Hematopoietic multipotent progenitor cell treated with erythropoietin and hydrocortisone succinate and interleukin-3 and kit ligand, for 6 days (in vitro differentiated cells): ENCODE measurements at places on chromosomes 3 and 15.

DNA sequence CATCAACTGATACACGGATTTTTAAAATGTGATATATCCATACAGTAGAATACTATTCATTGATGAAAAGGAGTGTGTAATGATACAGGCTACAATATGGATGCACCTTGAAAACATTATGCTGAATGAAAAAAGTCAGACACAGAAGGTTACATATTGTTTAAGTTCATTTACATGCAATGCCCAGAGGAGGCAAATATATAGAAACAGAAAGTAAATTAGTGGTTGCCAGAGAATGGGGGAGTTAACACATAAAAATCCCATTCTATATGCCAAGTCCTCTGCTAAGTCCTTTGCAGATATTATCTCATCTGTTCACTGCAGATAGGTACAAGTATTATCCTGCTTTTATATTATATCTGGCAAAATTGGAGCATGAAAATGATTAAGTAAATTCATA is 22.1 kb upstream of the CDIN1 start:
- no peak for DNase-seq

DNA sequence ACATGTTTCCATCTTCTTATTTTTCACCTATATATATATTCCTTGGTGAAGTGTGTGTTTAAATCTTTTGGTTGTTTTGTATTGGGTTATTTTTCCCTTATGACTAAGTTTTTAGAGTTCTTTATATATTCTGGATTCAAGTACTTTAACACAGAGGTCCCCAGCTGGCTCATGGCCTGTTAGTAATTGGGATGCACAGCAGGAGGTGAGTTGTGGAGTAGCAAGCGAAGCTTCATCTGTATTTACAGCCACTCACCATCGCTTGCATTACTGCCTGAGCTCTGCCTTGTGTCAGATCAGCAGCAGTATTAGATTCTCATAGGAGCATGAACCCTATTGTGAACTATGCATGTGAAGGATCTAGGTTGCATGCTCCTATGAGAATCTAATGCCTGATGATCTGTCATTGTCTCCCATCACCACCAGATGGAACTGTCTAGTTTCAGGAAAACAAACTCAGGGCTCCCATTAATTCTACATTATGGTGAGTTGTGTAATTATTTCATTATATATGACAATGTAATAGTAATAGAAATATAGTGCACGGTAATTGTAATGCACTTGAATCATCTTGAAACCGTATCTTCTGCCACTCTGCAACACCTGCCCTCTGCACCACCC is 151.6 kb downstream of the RSRC1 start:
- DNase-seq = peak; percentile 12

DNA sequence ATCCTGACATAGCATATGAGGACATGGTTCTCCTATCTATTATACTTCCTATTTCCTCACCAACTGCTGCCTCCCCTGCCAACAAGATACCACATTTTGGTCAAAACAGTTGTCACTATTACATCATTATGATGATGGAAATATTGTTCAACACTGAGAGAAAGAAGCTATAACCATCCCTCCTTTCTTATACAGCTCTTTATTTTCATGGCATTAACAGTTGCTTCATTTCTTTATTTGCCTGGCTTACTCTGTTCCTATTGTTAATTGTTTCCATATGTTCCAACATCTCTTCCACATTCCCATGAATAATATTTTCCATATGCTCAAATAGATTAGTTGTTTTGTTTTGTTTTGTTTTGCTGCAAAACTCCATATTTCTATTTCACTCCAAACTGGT is 40.8 kb upstream of the FILIP1L start:
- DNase-seq = peak; percentile 9

- no peak for DNase-seq
Measured at GRCh38 chr3:111610612-111611054, 15.5 kb upstream of the ZBED2 start.

- no peak for DNase-seq
Measured at GRCh38 chr15:71043373-71043772, 71.9 kb upstream of the THSD4 start.

GRCh38 chr3:122000936-122001605 is 21.0 kb downstream of the ILDR1 start:
- DNase-seq = no peak

DNA sequence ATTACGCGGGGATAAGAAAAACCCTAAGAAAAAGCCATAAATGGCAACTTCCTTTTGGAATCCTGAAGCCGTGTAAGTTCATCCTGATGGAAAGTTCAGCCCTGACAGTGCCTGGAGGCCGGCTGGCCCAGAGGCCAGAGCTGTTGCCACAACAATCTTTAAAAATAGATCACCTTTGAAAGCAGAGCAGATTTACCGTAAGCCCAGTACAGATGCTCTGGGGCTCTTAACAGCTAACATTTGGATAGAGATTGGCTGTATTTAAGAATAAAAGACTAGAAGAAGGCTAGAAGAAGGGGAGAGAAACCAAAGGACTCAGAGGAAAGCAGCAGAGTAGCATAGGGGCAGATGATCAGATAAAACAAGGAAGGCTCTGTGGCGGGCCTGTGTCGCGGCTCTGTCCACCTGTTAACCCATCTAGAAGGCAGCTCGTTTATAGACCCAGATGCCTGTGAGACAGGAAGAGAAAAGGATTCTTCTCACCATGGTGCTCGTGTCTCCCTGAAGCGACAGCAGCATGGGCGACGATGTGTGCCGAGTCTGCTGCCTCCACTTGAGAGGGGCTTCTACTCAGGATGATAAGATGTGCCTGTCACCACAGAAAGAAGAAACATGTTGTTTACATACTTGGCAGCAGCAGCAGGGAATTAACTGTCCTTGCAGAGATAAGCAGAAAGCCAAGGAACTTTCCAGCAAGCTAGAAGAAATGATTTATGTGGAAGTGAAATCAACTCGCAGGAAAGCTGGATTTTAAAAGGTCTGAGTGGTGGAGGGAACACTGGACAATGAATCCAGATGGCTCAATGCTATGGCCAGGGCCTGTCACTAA is 69.9 kb downstream of the SYNM start:
- no peak for DNase-seq

GRCh38 chr3:42336103-42336502 is 70.1 kb upstream of the CCK start:
- peak; percentile 5 for DNase-seq

DNA sequence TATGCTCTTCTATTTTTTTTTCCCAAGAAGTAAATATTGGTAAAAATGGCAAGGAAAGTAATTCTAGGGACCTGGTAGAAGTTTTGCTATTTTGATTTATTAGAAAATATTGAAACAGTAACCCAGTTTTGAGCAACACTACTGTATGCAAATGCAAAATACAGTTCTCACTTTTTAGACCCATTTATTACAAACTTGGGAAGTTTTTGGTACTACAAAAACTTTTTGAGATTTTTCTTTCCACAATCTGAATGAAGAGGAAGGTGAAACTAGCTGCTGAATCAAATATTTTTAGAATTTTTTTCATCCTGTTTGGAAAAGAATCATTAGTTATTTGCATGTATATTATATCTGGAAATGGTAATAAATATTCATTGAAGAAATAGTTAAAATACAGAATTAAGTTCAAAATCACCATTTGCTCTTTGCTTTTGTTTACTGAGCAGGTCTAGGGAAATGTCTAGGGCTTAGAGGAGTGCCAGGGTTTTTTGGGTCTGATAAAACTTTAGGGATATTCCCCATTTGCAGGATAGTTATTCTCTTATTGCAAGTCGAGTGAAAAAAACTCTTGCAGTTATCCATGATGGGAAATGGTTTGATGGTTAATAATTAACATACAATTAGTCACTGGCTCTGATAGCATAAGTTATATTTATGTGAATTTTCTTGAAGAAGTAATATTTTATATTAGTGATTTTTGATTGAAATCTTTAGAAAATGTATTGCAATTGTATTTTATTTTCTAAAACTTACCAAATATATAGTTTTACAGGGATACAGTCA is 47.0 kb downstream of the TCF12 start:
- no peak for DNase-seq

- no peak for DNase-seq
Measured at GRCh38 chr3:55906896-55907295, 419.8 kb upstream of the WNT5A start.

DNA sequence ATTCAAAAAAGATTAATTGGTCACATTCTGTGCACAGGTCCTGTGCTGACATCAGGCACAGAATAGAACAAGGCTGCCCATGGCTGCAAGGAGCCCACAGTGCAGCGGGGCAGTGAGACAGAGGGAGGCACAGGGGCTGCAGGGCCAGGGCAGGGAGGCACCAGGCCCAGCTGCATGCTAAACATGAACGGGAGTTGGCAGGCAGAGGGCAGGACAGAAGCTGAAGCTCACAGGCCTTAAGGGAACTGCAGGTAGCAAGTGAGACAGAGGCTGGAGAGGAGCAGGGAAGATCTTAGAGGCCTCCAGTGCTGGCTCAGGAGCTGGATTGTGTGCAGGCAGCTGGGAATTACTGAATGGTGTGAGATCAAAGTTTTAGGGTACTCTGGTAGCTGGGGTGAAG is 26.2 kb downstream of the IDH3A start:
- DNase-seq = no peak

GRCh38 chr3:73291541-73291940 is 230.1 kb downstream of the EBLN2 start:
- DNase-seq = no peak

- DNase-seq = no peak
Measured at GRCh38 chr3:126959921-126960603, 22.9 kb upstream of the PLXNA1 start.

GRCh38 chr15:84638103-84638502 is 16.0 kb downstream of the WDR73 start:
- peak; percentile 59 for DNase-seq

GRCh38 chr15:52139599-52140462 is 27.3 kb upstream of the BCL2L10 start:
- DNase-seq = peak; percentile 88

GRCh38 chr3:69324362-69325025 is 61.4 kb downstream of the FRMD4B start:
- peak; percentile 83 for DNase-seq

GRCh38 chr3:147652651-147653366 is 243.6 kb downstream of the ZIC1 start:
- DNase-seq = no peak

DNA sequence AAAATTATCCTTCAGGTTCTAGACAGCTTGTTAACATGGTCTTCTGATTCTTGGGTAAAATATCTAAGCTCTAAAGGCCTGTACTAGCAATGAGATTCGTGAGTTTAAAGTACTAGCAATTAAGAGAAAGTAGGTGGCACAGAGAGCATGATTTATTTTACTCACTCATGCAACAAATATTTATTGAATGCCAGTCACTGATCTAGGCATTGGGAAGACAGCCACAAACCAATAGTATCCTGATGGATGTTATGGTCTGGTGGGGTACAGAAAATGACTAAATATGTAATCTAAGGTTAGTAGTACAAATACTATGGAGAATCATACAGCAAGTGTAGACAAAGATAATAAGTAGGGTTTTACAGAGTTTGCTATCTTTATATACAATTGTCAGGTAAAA is 751.3 kb downstream of the ZNF385D start:
- no peak for DNase-seq

GRCh38 chr3:117898722-117899522 is 1135.7 kb downstream of the IGSF11 start:
- DNase-seq = peak; percentile 20

DNA sequence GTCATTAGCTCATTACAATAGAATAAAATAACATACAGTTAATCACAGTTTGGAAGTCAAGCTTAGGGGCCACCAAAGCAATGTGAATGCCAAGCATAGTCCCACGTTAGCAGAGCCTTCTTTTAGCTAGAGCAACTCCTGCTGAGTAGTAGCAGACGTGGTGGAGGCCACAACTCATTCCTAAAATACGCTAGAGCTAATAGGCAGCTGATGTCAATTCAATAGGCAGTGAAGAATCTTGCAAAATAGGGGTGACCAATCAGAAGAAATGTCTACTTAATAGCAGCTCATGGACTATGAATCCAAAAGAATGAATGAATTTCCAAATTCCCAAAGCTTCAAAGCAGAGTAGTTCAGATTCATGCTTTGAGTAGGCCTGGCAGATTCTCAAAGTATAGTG is 292.9 kb upstream of the RORA start:
- DNase-seq = no peak

GRCh38 chr3:82311901-82312300 is 550.5 kb upstream of the GBE1 start:
- no peak for DNase-seq

- DNase-seq = peak; percentile 43
Measured at GRCh38 chr3:60743631-60744164, 507.6 kb downstream of the FHIT start.

DNA sequence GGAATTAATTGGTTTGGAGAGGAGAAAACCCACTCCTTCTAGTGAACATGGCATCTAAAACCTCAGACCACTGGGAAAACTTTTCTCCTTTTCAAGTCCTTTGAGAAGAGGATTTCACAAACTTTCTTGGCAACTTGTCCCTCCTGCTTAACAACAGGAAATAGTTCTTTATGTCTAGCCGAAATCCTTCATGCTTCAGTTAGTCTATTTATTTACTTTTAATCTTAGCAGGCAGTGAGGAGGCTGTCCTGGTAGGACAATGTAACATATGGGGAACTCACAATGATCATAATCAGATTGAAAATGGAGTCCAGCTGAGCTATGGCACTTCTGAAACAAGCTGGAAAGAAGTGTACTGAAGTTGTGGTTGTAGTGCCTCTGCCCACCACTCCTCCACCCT is 50.6 kb downstream of the KY start:
- no peak for DNase-seq

- DNase-seq = no peak
Measured at GRCh38 chr3:100760377-100760776, 51.1 kb downstream of the TFG start.

- DNase-seq = no peak
Measured at GRCh38 chr3:98209244-98209643, 42.7 kb downstream of the OR5H15 start.

DNA sequence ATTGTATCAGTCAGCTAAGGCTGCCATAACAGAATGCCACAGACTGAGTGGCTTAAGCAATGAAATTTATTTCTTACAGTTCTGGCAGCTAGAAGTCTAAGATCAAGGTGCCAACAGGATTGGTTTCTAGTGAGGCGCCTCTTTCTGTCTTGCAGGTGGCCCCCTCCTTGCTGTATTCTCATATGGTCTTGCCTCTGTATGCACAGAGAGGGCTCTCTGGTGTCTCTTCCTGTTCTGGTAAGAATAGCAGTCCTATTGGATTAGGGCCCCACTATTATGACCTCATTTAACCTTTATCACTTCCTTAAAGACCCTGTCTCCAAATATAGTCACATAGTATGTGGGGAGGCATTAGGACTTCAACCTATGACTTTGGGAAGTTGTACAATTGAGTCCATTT is 253.9 kb downstream of the EDEM1 start:
- no peak for DNase-seq

- no peak for DNase-seq
Measured at GRCh38 chr3:69934398-69934797, 65.1 kb upstream of the SAMMSON start.

GRCh38 chr3:43307226-43307625 is 20.9 kb downstream of the SNRK start:
- DNase-seq = no peak

- no peak for DNase-seq
Measured at GRCh38 chr3:168863561-168863960, 767.8 kb upstream of the GOLIM4 start.

GRCh38 chr15:39022532-39023305 is 458.1 kb upstream of the RASGRP1 start:
- DNase-seq = no peak
